ENCODE measurements at places on chromosomes 12 and 14.

GRCh38 chr14:68392393-68393141, 400.3 kb downstream of the ZFP36L1 start:
- DNase-seq, result no peak

DNA sequence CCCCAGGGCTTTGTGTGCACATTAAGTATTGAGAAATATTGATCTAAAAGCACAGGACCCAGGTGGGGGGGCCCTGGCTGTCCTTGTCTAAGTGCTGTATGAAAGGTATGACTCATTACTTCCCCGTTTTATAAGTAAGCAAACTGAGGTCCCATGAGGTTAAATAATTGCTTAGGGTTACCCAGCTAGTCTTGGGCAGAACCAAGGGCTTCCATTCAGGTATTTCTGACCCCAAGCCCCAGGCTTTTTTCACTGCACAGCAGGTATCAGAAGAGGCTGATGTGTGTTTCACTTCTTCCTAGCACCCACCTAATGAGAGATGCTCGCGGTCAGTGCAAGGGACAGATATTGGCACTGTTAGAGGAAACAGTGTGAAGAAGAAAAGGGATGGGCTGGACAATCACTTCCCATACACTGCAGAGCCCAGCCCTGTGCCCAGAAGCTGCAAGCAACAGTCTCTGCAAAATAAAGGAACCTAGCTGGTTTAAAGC, 4.7 kb upstream of the TC2N start:
- no peak for DNase-seq

- no peak for DNase-seq
Observed at GRCh38 chr12:101902641-101903040, 25.3 kb downstream of the DRAM1 start.

DNA sequence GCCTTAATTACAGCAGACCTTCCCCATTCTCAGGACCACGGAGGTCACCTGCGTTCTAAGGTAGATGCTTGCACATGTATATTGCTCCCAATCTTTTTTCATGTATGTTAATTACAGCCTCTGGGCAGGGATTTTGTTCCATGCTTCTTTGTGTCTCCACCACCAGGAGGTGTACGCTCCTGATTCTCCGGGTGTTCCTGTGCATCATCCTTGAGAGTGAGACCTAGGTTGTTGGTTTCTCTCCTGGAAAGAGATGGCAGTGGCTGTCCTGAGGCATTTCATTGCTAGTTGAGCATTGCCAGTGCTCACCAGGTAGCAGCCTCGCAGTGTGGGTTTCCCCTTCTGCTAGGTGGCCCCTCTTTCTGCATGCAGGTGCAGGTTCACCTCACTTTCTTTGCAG, 52.8 kb downstream of the KCNK13 start:
- DNase-seq, result peak; percentile 42

DNA sequence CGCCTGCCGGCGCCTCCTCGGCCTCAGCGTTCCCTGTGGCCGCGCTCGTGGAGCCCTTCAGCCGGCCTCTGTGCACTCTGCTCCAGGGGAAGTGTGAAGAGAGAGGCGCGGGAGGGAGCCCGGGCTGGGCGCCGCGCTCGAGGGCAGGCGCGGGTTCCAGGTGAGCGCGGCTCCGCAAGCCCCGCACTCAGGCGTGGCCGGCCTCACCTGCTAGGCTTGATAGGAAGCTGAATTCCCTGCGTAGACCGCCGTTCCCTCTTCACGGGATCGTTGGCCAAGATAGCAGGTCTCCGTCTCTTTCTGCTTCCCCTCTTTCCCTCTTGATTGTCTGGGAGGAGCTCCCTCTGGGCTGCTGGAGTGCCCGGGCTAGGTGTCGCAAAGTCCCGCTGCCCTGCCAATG, 89.7 kb downstream of the ASCL4 start:
- DNase-seq, result no peak

DNA sequence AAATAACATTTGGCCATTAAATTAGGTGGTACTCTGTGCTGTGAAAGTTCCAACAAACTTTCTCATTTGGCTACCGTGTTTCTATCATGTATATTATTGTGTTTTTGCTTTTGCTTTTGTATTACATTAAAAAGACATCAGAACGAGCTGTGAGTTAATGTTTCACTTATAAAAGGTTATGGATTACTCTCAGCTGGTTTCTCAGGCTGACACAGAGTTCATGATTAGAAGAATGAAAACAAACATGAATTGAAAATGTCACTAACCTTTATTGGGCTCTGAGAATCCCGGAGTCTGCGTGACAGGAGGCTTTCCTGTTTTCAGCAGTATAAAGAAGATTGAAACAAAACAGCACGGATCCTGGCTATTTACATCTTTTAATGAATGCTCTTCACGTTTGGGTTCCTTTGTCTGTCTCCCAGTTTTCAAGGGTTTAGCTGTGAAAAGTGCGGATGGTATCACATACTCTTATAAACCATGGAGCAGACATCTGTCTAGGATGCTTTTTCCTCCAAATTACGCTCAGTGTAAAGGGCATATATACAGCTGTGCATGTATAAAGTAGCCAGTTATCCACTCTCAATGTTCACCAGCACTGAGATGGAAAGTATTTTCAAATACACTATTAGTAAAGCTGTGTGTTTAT, 153.6 kb downstream of the PTCSC3 start:
- DNase-seq, result no peak

DNA sequence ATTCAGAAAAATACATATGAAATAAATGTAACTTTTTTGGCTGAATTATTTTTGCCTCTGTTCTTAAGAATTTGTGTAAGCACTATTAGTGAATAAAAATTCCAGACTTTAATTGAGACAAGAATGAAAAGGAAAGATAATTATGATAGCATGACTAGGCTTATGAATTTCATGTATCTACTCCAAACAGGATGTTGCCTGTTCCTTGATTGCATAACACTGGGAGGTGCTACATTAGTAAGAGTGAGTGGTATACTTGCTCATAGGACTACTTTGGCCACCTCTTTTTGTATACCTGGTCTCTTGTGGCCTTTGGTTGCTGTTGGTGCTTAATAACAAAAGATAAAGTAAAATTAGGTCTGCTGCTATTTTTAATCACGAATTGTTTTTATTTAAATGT, 112.8 kb downstream of the NAV3 start:
- DNase-seq, result no peak

DNA sequence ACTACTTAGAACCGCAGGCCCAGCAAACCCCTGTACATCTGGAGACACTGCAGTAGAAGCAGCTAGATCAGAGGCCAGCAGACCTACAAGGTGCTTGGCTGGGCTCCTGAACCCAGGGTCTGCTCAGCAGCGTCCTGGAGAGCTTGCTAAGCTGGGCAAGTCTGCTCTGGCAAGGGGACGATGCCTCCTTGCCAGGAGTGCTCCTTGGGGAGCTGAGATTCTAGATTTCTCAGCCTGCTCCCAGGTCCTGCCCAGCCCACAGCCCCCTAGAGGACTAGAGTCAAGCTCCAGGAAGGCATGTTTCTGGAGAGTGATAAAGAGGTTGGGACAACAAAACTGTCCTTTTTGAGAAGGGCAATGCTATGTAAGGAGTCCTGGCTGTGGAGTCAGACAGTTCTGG, 60.3 kb downstream of the HSPB8 start:
- no peak for DNase-seq
